CD4-positive, alpha-beta T cell treated with Interleukin-12 subunit alpha and Interleukin-12 subunit beta, for 1 hour (primary cell): ENCODE measurements at places on chromosomes 12 and 14.
A peak's percentile ranks its signal among the peaks of the same experiment; 100 is the strongest.

DNA sequence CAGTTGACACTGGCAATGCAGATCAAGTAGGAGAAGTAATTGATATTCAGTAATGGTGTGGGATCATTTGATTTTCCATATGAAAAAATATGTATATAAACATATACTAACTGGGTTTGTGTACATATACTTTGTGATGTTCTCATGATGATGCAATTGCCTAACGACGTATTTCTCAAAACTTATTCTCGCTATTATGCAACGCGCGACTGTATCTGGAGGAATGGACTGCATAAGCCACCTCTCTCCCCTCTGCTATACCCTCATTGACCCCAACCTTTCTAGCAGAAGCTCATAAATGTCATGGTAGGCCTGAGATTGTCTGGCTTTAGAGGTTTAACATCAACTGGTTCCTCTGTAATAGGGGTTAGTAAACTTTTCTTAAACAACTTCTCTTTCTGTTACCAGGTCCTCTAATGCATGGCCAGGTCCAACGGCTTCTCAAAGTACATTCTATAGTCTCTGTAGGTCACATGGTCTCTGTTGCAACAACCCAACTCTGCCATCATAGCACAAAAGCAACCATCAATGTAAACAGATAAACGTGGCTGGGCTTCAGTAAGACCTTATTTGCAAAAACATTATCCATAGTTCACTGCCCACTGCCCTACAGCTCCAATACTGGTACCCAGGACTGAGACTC lies 59.3 kb downstream of the FOXN3 start:
- no peak for DNase-seq

- no peak for DNase-seq
These were observed 503.1 kb downstream of the AACS start for GRCh38 chr12:125568306-125568705.

- DNase-seq = no peak
These were observed 149.4 kb downstream of the ADGRD1 start for GRCh38 chr12:131102991-131103668.

DNA sequence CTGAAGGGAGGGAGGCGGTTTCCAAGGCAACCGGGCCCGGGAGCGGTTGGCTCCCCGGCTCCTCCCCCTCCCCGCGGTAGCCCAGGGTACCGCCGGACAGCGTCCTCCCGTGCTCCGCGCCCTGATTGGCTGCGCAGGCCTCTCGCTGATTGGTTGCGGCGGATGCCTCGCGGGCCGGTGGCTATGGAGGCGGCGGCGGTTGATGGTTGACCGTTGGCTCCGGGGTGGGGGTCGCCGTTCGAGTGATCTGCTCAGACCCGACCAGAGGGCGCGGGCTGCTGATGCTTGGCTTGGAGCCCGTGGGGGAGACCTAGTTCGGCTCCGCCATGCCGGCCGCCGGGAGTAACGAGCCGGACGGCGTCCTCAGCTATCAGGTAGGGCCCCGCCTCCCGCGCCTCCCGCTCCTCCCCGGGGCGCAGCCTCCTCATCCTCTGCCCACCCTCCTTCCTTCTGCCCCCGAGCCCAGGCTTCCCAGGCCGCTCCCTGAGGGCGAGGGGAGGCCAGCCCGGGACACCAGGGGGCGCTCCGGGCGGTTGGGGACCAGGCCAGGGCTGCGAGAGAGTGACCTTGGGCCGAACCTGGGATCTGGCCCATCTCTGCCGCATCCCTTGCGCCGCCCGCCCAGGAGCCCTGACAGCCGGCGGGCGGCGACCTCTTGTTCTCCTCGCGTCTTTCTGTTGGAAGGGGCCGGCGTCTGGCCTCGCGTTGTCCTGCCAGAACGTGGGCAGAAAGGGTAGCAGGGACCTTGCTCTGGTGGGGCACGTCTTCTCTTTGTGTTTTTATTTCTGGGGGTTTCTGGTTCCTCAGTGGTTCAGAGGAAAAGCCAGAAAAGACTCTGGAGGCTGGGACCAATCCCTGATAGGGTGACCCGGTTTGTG lies at the start of gene SLC4A8:
Gene SLC4A8, plus strand, starts transcription at position 170 of the 878 bp plus-strand sequence. Its CDS starts 157 bp downstream, at position 327.
- peak; percentile 86 for DNase-seq

DNA sequence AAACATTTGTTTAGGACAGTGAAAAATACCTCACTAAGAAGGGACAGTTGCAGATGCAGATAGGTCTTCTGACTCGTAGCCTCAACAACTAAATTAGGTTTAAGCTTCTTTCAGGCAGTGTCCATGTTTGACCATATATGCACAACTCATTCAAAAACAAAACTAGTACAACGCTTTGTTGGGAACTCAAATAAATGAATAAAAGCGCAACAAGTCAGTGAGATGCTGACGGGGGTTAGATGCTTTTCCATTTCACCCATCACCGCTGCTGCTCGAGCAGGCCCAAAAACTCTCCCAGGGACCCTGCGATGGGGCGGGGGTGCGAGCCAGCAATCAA lies 633 bp downstream of the RPAP3 start:
- DNase-seq = no peak

DNA sequence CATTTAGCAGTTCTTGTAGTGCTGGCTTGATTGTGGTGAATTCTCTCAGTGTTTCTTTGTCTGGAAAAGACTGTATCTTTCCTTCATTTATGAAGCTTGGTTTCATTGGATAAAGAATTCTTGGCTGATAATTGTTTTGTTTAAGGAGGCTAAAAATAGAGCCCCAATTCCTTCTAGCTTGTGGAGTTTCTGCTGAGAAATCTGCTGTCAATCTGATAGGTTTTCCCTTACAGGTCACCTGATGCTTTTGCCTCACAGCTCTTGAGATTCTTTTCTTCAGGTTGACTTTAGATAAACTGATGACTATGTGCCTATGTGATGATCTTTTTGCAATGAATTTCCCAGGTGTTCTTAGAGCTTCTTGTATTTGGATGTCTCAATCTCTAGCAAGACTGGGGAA lies 1508.5 kb upstream of the FLRT2 start:
- no peak for DNase-seq

DNA sequence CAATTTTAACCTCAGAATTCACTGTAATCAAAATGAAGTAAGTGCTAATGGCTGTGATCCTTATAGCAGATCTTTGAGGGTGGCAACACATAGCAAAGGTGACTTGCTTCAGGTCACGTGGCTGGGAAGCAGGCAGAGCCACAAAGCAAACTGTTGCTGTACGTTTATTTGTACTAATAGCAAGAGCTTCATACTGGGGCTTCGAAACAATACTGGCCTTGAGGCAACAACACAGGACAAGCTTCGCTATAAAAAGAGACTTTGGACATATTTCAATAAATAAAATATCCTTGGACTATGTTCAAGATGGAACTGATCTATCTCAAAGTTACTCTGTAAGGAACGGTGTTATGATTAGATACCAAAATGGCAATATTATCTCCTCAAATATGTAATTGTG lies 44.6 kb downstream of the MSRB3 start:
- DNase-seq = no peak

GRCh38 chr12:104130760-104131159 lies 7.2 kb downstream of the NFYB start:
- DNase-seq = no peak
